Erythroblast (primary cell): ENCODE measurements at places on chromosomes 4 and X.

GRCh38 chr4:124202099-124202498 lies 510.4 kb downstream of the ANKRD50 start:
- DNase-seq, result no peak

- no peak for DNase-seq
Measured at GRCh38 chrX:7086384-7086783, 61.1 kb upstream of the STS start.

- no peak for DNase-seq
Measured at GRCh38 chrX:64427787-64428186, 32.5 kb upstream of the MTMR8 start.

DNA sequence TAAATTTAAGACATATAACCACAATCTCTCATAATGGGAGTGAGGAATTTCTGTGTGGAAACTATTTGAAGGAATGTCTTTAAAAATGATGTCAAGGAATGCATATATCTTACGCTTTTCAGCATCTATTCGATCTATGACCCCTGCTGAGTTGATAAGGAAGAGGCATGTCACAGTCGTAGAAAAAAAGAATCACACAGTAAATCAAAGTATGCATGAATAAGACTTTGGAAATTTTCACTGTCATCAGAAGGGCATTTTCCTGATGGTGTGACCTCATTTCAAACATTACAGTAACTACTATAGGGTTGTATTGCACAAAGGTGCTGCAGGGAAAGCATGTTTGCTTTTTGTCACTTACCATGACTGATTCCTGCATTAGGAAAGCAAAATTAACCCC lies 41.5 kb downstream of the REELD1 start:
- DNase-seq, result no peak

- no peak for DNase-seq
Measured at GRCh38 chr4:89259301-89260028, 48.1 kb downstream of the GPRIN3 start.

DNA sequence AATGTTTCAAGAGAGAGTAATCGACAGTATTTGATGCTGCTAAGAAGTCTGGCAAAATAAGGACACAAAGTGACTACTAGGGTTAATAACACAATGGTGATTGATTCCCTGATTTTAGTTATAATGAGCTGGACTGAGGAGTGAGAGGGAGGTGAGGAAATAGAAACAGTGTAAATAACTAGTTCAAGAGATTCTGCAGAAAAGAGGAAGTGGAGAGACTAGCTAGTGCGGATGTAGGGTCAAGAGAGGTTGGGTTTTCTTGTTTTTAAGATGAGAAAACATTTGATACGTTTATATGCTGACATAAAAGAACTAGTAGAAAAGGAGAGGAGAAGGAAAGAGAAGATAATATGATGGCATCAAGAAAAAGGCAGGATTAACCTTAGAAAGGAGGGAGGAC lies 12.2 kb upstream of the TRPC5 start:
- DNase-seq, result no peak
